Stomach (tissue), 19 donors: ENCODE measurements at places on chromosomes 5 and 9. TPM values are rescaled to one million over a fixed set of nuclear protein-coding genes. Genes with fewer than 3 reads are reported as not detected.

Gene SHC3
- 1.2 TPM for total RNA-seq

Gene DIRAS2
- total RNA-seq, result not detected

Gene BSPRY
- 60.3 TPM for total RNA-seq

Gene HCN1
- total RNA-seq, result not detected

Gene ZDHHC11B
- total RNA-seq, result 42.4 TPM

Gene NTNG2
- total RNA-seq, result 0.18 TPM

Gene BNC2
- 40.8 TPM for total RNA-seq

Gene MRPL50
- total RNA-seq, result 8.8 TPM

Gene BARHL1
- not detected for total RNA-seq

Gene DMRT2
- 2.3 TPM for total RNA-seq

Gene CCL27
- not detected for total RNA-seq

Gene GGTA1
- not detected for total RNA-seq

Gene ADAMTS19
- total RNA-seq, result 0.58 TPM

Gene PROB1
- 0.89 TPM for total RNA-seq

- DNase-seq, result no peak
Observed at GRCh38 chr5:176772271-176773210, 37.8 kb upstream of the UNC5A start.

DNA sequence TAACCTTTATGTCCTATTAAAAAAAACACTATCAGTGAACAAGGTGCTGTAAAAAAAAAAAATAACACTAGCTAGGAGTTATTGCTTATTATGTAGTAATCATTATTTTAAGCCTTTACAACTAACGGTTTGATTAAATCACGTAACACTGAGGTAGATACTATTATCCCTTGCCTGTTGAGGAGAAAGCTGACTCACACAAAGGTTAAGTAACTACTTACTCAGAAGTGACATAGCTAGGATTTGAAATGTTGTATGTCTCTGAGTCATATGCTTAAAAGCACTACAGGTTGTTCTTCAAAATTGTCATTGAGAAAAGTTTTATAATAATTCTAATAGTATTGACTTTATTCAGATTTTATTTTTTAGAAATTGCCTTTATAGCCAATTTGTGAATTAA lies 8.8 kb downstream of the TENT2 start:
- no peak for DNase-seq

DNA sequence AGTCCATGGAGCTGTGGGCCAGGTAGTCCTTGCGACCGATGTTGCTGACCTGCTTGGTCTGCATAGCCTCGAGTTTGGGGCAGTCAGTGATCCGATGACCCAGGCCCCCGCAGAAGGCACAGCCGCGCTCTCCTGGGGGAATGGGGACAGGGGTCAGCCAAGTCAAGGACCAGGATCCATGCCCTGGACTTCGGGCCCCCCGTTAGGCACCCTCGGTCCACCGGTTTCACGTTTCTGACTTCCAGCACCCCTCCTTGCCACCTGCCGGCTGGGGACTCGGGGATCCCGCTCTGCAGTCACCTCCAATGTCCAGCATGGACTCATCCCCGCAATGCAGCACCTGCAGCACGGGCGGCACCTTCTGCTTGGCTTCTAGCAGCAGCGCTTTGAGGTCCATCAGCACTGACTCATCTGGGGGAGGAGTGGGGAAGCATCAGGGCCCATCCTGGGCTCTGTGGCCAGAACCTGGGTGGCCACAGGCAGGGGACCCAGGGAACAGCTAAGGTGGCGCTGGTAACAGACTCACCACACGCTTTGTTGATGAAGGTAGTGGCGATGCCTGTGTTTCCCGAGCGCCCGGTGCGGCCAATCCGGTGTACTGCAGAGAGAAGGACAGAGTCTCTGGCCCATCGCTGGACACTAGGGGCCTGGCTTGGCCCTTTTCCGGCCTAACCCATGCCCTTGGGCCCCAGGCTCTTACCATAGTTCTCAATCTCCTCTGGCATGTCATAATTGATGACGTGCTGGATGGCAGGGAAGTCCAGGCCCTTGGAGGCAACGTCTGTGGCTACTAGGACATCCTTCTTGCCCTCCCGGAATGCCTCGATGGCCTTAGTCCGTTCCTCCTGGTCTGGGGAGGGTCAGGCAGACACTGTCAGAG lies 2.4 kb upstream of the DOK3 start:
- no peak for DNase-seq

- no peak for DNase-seq
Observed at GRCh38 chr9:76730801-76731200, 33.4 kb upstream of the PCA3 start.

DNA sequence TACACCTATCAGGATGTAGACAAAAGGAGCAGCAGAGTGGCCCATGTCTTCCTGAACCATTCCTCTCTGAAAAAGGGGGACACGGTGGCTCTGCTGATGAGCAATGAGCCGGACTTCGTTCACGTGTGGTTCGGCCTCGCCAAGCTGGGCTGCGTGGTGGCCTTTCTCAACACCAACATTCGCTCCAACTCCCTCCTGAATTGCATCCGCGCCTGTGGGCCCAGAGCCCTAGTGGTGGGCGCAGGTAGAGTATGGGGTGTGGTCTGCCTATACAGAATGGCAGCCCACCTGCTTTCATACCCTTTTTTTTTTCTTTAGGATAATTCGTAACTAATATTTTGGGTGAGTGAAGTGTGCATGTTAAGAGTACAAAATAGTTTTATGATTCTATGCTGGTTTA lies 1.1 kb downstream of the SLC27A6 start:
- no peak for DNase-seq

DNA sequence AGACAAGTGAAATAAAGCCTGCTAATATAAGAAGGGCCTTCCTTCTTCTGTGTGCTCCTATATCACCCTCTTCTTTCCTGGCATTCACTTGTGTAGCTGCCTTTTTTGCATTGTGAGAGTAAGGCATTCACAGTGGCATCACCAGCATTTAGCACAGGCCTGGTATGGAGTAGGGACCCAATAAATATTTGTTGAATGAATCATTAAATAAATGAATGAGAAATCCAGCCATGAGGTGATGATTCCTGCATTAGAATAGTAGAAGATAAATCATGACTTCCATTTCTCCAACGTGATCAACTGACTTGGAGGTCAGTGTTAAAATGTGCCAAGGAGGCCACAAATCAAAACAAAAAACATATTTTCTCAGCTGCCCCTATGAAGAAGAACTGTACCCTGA lies 3.9 kb downstream of the PLPPR1 start:
- DNase-seq, result no peak

DNA sequence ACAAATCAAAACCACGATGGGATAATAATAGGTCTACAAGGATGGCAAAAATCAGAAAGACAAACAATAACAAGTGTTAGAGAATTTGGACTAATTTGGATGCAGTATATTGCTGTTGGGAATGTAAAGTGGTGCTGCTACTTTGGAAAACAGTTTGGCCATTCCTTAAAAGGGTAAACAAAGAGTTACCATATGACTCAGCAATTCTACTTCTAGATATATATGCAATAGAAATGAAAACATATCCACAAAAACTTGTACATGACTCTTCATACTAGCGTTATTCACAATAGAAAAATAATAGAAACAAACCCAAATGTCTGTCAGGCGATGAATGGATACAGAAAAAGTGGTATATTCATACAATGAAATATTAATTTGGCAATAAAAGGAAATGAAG lies 58.3 kb downstream of the JAK2 start:
- no peak for DNase-seq

- DNase-seq, result no peak
Observed at GRCh38 chr5:102678267-102679058, 76.6 kb upstream of the PAM start.

DNA sequence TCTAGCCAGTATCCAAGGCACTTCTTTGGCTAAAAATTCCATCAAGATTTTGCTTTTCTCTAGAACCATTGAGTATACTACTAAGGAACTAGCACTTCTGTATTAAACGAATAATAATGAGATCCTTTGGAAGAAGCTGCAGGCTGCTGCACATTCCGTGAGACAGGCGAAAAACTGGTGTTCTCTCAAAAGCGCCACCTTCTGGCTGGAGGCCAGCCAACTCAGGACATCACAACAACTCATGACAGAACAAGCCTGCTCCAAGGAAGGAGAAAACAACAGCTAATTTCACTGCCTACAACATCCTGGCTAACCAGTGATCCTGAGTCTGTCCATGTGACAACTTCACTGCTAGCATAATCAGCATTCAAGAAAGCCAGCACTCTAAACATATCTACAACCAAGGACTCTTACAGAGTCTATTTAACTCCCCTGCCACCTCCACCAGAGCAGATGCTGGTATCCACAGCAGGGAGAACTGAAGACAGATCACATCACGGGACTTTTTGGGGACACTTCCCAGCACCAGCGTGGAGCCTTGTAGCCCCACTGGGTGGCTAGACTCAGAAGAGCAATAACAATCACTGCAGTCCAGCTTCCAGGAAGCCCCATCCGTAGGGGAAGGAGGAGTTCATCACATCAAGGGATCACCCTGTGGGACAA lies 150.5 kb downstream of the YTHDC2 start:
- DNase-seq, result peak; percentile 51

DNA sequence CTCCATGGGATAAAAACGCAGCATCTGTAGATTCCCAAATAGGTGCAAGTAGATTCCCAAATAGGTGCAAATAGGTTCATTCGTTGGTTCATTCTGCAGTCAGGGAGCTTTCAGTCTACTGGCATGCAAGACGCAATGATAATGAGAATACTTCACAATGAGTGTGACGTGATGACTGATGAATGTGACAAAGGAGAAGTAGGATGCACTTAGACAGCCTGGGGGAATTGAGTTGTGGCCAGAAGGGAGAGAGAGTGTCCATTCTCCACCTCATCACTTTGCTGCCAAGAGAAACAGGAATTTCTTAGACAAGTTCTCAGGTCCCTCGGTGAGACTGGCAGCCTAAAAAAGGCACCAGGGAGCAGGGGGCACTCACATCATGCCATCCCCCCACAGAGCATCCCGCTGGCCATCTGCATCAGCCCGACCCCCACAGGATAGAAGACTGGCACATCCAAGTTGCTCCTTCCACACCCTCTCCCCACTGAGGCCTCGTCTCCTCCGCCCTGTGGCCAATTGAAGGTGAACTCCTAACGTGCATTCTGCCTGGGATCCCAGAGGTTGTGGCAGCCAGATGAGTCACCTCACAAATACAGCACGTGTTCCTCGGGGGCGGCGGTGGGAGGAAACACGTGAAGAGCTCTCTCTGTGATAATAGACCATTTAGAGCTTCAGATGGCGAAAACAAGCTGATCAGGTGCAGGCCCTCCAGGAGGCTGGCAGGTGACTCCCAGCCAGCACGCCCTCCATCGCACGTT lies 19.9 kb upstream of the KCNIP1 start:
- peak; percentile 41 for DNase-seq

GRCh38 chr5:176703857-176704256 lies 56.6 kb downstream of the TSPAN17 start:
- no peak for DNase-seq

- peak; percentile 70 for DNase-seq
Observed at GRCh38 chr9:116555119-116555518, 132.0 kb upstream of the TRIM32 start.

DNA sequence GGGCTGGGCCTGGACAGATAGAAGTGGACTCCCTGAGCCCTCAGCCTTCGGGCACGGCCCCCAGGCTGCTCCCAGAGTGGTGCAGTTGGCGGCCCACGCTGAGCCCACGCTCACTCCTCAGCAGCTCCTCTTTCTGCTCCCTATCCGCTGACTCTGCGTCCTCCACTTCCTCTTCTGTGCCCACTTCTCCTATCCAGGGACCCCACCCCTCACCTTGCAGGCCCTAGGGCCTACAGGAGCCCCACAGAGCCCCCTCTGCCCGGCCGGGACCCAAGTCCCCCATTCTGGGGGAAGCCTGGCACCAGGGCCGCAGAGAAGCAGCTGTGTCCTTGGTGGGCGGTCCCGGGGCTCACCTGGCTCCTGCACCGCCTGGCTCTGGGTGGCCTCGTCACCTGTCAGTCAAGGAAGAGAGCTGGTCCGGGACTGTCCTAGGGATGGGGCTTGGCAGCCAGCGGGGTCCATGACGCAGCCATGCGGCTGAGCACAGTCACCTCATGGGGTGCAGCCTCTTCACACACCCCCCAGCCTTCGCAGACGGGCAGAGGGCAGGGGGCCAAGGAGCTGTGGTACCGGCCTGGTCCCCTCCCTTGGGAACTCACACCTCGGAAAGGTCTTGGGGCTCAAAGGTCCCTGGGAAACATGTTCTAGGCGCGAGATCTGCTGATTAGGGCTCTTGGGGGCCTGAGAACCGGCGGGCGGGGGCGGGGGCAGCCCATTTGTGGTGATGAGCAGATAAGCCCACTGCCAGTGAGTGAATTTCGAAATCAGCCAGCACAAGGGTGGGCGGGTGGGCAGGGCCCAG lies 5.4 kb upstream of the NRARP start:
- peak; percentile 60 for DNase-seq

- peak; percentile 69 for DNase-seq
Observed at GRCh38 chr5:115985802-115986757, 23.8 kb downstream of the LVRN start.

DNA sequence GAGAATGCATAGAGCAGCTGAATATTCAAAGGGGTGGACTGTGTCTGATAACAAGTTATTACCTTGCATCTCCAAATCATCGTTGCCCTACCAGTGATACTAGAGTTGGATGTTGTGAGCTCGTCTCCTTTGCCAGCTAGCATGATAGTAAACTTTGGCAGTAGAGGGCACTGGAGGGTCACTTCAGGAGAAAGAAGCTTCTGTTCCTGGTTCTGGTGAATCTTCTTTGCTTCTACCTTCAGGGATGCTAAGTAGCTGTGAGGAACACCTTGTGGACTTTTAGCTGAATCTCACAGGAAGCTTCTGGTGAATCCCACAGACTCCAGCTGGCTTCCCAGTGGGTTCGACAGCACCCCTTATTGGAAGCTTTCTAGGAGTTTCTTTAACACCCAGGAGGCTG lies 626.6 kb upstream of the SGCD start:
- DNase-seq, result no peak

- peak; percentile 77 for DNase-seq
Observed at GRCh38 chr9:128045831-128046230, 21.3 kb downstream of the NAIF1 start.

- no peak for DNase-seq
Observed at GRCh38 chr9:114314256-114314867, 8.5 kb upstream of the ORM1 start.

DNA sequence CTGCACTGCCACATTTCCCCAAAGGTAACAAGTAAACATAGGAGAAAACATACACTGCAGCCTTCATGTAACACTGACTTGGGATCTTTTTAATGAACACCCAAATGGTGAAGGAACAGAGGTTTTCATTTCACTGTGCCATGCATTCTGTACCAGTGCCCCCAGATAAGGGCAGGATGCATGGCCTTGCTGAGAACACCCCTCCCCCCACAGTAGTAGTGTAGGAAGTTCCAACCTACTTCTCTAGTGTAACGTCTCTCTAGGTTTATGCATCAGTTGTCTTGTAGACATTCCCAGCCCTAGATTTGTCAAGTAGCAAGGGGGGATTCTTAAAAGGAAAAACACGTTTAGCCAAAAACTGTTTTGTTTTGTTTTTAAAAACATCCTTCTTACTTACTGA lies 29.9 kb downstream of the MAP3K1 start:
- no peak for DNase-seq
